ENCODE measurements at places on chromosomes 7 and 10. TPM values are rescaled to one million over a fixed set of nuclear protein-coding genes. Genes with fewer than 3 reads are reported as not detected.
A peak's percentile ranks its signal among the peaks of the same experiment; 100 is the strongest.

LIPJ gene
- not detected for polyA plus RNA-seq

- DNase-seq, result no peak
These were observed 682.7 kb upstream of the IGFBP3 start for GRCh38 chr7:46603780-46604179.

DNA sequence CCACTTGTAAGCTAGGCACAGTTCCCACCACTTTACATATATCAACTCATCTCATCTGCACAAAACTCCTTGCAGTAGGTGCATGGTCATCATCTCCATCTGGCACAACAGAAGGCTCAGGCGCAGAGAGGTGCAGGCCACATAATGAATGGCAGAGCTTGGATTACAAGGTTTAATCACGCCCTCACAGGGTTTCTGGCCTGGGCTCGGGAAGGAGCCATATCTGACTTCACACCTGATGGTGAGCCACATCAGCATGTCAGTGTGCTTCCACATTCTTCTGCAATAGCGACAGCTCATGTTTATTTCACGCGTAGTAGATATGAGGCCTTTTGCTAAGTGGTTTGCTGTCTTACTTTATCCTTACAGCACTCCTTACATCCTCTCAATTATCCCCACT, 650.2 kb downstream of the INHBA start:
- no peak for DNase-seq

- no peak for DNase-seq
These were observed 1.1 kb upstream of the FEZF1 start for GRCh38 chr7:122305475-122306319.

- peak; percentile 58 for DNase-seq
These were observed 236.9 kb downstream of the KLF6 start for GRCh38 chr10:3548076-3548475.

DNA sequence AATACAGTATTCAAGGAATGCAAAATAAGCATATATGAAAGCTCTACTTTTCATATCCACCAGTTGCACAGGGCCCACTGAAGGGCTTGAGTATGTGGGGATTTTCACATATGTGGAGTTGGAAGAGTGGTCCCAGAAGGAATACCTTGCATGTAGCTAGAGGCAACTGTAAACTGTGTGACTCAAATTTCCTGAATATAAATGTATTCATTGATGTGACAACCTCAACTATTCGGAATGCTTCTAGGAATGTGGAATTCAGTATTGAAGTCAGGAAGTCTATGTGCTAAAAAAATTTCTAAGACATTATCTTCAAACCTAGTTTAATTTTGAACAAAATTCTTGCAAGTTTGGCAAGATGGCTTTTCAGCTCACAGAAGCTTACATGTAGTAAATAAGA, 695.5 kb upstream of the SEMA3D start:
- no peak for DNase-seq

DNA sequence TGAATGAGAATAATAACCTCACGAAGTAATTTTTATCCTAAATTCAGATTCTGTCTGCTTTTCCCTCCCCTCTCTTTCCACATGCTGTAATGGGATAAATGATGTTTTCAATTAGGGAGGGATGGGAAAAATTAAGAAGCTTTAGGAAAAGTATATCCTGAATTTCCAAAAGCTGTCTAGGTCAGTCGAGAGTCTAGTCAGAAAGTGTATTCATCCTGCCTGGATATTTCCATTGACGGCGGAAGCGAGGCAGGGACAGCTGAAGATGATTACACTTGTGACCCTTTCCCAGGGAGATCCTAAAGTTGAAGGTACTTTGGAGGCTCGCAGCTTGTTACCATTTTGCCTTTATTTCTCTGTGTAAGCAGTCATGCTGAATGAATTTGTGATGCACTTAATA, 204.1 kb downstream of the ZNF365 start:
- no peak for DNase-seq

DNA sequence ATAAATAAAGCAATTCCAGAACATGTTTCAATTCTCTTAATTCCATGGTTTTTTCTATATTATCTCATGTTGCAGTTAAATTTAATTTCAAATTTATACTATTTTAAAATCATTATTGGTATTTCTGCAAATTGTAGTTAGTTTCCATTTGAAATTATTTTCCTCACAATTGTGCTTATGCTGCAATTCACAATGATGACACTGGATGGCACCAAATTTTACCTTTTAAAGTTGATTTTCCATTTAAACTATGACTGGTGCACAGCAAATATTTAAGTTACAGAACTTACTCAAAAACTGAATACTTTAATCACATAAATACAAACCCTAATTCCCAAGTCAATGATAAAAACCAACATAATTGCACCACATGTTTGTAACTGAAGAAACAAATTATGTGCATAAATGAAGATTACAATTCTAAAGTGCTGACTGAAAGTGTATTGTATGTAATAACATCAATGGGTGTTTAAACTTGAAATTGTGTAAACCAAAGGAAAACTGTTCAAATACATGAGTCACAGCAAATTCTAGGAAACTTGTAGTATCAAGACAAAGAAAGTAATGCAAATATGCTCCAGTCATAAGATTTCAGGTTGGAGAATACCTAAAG, 75.3 kb upstream of the AASS start:
- no peak for DNase-seq

DNA sequence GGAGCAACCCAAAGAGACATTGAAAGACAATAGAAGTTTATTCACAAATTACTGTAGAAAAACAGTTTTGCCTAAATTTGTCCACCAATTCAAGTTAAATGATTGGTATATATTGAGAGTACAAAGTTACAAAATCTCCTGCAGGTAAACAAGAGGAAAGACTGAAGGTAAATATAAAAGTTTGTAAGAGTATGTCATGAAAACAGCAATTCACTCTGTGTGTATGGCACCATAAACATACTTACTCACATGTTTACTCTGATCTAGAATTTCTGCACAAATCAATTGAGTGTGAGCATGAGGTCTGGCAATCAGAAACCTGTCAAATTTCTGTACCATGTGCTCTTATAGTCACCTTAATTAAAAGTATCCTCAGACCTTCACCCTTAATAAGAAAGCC, 800.9 kb upstream of the MBL2 start:
- DNase-seq, result no peak

DNA sequence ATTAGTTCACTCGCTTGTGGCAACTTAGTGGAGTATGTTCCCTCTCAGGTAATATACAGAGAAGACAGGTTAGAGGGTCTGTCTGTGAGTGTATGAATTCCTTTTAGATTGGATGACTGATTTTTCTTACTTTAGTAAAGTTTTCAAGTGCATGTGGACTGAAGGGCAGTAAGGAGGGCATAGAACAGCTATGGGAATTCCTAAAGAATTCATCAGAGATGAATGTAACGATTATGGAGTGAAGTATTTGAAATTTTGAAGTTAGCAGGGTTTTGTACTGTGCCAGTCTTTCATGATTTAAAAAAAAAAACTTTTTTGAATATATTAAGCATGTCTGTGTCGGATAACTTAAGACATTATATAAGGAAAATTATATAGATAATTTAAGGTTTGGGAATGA, 15.5 kb downstream of the MAPK8 start:
- DNase-seq, result peak; percentile 30

- DNase-seq, result no peak
These were observed 760.9 kb upstream of the IGFBP3 start for GRCh38 chr7:46681865-46682503.

TET1 gene
- polyA plus RNA-seq, result 4.7 TPM

C10orf53 gene
- polyA plus RNA-seq, result not detected

DNA sequence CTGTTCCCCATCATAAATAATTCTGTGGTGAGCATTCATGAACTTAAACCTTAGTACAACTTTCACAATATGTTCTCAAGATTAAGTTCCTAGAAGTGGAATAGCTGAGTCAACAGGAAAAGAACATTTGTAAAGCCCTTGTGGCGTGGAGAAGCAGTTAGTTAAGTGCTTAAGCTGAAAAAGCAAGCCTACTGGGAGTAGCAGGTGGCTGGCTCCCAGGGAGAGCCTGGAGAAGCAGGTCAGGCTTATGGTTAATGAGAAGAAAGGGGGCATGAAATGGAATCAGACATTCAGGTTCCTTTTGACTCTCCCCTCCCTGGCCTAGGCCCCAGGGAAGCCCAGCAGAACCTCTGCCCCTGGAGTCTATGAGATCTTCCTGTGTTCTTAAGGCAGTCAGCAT, 35.3 kb downstream of the VSTM4 start:
- peak; percentile 51 for DNase-seq

DNA sequence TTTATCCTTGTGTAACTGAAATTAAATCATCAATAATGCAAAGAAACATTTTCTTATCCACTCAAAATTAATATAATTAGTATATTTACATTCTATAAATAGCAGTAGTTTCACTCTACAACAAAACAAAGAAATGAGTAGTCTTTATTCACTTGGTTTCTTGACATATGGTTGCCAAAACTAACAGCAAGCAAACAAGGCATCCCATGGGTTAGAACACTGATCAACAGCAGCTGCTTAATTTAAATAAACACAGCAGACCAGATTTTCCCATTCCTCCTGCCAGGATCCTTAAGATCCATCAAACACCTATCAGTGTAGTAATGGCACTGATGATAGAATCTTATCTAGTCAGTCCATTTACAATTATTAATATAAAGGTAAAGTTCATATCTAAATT, 22.1 kb downstream of the NCAPG2 start:
- DNase-seq, result no peak

HPSE2 gene
- 0.51 TPM for polyA plus RNA-seq

DNA sequence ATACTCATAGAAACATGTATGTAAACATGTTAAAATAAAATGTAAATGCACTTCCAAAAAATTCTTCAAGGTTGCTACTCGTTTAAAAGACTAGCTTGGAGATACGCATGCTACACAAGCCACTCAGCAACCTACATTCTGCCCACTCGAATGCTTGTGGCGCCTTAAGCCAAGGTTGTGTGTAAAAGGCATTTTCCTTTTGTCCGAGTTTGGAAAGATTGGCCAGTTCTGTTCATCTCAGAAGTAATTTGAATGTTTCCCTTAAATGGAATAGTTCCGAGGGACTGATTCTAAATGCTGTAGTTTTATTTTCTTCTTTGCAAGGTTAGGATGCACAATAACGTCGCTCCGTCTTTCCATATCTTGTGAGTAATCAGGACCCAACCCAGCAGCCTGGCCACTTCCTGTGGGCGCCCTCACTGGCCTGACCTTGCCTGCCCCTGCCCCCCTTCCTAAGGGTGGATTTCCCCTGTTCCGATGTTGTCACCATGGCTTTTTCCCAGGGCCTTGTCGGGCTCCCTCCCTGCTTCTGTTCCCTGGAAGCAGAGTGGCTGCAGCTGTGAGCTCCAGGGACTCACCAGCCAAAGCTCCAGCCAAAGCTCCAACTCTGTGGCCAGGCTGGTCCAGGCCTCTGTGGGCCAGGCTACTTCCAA, 70.6 kb downstream of the PTPRE start:
- peak; percentile 86 for DNase-seq

GRCh38 chr7:127066974-127067373, 185.8 kb downstream of the GRM8 start:
- no peak for DNase-seq

GRCh38 chr7:11345621-11346020, 371.9 kb downstream of the PHF14 start:
- peak; percentile 87 for DNase-seq

DNA sequence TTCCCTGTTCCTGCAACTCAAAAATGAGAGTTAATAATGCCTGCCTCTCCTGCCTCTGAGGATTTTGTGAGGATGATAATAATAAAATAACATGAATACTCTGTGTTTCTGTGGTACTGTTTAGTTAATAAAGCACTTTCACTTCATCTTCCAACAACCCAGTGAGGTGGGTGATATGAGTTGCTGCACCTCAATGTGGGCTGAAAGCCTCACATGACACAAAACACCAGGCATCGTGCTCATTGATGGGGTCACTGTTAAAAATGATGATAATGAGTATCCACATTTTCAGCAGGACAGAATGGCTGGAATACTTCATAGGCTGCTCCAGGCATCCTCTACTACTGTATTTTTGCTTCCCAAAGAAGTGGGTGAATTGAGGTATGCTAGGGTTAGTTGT, 222.8 kb upstream of the NRP1 start:
- DNase-seq, result no peak

DNA sequence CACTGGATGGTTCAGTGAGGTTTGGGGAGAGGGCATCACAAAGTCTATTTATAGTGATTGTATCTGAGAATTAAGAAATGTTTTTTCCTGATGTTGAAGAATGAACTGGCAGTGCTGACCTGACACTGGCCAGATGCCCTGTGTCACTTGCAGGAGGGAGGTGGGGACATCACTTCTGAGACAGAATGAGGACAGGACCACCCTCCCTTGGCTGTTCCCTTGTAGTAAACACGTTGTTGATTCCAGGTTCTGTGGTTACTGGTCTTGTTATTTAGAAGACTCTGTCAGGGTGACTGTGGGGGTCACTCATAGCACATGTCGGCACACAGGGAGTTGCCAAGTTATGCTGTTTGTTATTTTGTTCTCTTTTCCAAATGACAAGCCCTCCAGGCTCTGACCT, 126.4 kb downstream of the ADCY1 start:
- no peak for DNase-seq

- peak; percentile 94 for DNase-seq
These were observed 346.6 kb upstream of the KLF6 start for GRCh38 chr10:4131407-4132215.

RNLS gene
- polyA plus RNA-seq, result 16.2 TPM

DNA sequence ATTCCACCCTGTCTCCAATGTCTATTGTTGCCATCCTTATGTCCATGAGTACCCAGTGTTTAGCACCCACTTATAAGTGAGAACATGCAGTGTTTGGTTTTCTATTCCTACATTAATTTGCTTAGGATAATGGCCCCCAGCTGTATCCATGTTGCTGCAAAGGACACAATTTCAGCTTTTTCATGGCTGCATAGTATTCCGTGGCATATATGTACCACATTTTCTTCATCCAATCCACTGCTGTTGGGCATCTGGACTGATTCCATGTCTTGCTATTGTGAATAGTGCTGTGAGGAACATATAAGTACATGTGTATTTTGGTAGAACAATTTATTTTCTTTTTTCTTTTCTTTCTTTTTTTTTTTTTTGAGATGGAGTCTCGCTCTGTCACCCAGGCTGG, 68.2 kb downstream of the TMEM178B start:
- DNase-seq, result no peak

DNA sequence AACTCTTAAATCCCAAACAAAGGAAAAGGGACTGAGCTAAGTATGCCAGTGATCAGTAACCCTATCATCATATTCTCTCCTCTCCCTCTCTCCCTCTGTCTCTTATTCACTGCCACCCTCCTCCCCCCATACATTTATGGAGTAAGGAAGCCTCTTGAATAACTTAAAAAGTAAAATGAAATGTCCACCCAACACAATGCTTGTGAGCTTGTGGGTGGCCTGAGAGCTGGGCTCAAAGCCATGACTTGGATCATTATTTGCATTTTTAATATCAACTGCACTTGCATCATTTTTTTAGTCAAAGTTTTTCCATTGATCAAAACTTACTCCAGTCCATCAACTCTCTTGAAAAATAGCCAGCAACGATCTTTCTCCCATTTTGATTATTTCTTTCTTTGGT, 46.8 kb downstream of the FAM107B start:
- DNase-seq, result no peak

SYT15B gene
- polyA plus RNA-seq, result 0.03 TPM

GRCh38 chr10:18665815-18666558, 6.8 kb downstream of the ARL5B start:
- DNase-seq, result peak; percentile 26

DNA sequence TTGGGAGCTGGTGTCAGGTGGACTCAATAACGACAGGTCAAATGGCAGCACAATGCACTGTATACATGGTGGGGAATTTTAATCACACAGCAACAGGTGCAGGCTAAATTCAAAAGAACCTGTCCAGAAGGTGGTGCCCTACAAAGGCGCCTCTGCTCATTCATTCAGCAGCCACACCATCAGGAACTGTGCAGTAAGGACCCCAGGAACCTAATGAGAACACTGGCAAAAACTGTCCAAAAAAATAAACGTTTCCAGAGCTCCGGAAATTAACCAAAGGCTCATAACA, 21.9 kb upstream of the CRYGN start:
- DNase-seq, result no peak

GRCh38 chr10:43901744-43902504, 253.2 kb upstream of the ZNF32 start:
- DNase-seq, result no peak
